ENCODE measurements at places on chromosomes 4 and X.

DNA sequence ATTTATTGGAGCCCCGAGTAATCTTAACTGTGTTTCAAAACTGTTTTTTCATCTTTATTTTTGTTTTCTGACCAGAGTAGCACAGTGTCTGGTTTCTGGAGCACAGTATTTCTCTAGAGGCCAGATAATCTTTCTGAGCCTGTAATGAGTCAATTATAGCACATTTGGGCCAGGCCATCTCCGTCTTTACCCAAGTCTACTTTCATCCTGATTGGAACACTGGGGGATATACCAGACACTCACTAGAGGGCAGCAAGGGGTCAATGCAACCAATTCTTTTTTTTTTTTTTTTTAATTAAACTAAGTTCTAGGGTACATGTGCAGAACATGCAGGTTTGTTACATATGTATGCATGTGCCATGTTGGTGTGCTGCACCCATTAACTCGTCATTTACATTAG lies 282.0 kb downstream of the ARHGAP24 start:
- DNase-seq = no peak

GRCh38 chr4:8296491-8296890 lies 26.9 kb downstream of the HTRA3 start:
- no peak for DNase-seq

GRCh38 chrX:103397707-103398106 lies 21.4 kb downstream of the BEX3 start:
- DNase-seq = no peak

DNA sequence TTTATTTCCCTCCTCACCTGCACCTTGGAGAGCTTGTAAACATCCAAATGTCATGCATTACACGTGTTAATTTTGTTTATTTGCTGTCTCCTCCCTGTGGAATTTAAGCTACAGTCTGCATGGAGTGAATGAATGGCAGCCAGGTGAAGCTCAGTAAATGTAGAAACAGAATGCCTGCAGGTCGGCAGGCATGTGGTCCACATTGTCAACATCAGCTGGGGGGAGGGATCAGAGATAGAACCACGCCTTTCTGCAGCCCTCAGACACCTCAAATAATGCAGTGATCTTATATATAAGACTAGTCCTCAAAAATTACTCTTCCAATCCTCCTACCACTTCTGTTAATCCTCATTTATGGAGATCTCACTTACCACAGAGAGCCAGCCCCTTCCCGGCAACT lies 131.2 kb upstream of the KIT start:
- DNase-seq = no peak

- no peak for DNase-seq
Observed at GRCh38 chrX:21963269-21963668, 22.8 kb downstream of the SMS start.

- DNase-seq = no peak
Observed at GRCh38 chr4:108901291-108901690, 138.4 kb upstream of the ETNPPL start.

GRCh38 chr4:173332021-173332487 lies 2.1 kb downstream of the HMGB2 start:
- no peak for DNase-seq

DNA sequence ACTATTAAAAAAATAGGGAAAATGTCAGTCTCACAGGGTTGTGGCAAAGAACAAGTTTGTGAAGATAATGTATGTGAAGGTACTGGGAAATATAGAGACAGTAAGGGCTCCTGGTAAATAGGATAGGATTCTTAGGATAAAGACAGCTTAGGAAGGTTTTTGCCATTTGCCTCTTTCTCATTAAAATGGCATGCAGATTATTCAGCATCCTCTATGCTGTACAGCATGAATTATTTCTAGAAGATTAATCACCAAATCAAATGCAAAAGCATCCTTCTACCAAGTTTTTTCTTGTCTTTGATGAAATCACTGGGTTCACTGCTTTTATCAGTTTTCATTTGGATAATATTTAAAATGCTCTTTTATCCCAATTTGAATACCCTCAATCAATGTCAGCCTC lies 142.8 kb downstream of the NDST3 start:
- DNase-seq = no peak

- no peak for DNase-seq
Observed at GRCh38 chr4:14771504-14772175, 230.6 kb upstream of the CPEB2 start.

DNA sequence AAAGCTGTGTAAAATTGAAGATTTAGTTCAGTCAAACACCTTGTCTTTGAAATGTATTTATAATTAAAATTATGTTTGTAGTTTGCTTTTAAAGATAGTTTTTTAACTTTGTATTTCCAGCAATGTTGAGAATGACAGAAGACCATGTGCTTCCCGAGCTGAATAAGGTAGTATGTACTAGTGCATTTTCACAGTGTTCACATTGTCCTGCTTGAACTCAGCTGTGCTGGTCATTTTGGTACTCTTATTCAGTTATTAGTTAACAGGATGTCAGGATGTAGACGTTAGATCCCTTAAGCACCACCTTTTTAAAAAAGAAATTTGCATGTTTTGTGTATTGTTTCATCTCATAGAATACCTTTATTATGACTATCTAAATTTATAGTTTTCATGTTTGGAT lies 28.4 kb downstream of the ANAPC4 start:
- no peak for DNase-seq

DNA sequence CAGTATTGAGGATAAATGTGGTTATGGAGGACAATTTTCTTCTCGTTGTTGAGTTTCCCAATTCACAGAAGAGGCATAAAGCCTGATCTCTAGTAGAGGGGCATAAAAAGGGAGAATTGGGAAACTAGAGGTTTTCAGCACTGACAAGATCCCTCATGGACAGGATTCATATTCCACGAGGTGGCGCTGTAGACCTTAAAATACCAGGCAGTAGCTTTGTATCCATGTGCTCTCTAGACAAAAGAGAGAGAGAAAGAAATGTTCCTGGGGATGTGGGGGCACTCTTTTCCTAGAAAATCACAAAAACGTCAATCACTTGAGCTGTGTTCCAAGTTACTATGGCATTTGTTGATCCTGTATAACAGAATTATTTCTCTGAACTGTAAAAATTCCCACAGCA lies 128.3 kb downstream of the MAGEE1 start:
- peak; percentile 30 for DNase-seq

DNA sequence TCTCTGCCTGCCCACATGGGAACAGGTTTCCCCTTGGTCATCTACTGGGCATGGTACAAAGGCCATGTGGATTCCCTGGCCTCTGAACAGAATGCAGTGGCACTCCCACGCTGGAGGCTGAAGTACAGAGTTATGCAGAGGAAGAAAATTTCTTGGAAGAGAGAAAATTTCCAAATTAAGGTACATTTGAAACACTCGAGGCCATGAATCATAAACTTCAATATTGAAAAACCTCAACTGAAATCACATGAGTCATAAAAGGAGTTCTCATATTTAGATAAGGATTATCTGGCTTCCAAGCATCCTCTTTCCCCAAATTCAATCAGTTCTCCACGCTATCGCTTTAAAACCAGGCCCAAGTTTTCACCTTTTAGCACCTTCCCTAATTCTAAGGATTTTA lies 28.1 kb upstream of the TXK start:
- no peak for DNase-seq

GRCh38 chr4:53012738-53013137 lies 150.6 kb downstream of the RASL11B start:
- no peak for DNase-seq

DNA sequence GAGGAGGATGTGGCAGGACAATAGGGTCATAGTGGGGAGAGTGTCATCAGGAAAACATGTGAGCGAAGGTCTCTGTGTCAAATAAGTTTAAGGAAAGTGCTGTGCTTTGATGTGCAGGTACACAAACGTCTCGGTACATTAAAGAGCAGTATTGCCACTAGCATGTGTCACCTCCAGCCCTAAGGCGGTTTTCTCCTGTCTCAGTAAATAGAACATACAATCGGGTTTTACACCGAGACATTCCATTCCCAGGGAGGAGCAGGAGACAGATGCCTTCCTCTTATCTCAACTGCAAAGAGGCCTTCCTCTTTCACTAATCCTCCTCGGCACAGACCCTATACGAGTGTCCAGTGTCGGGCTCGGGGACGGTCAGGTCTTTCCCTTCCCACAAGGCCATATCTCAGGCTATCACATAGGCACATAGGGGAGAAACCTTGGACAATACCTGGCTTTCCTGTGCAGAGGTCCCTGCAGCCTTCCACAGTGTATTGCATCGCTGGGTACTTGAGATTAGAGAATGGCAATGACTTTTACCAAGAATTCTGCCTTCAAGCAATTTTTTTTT lies 684.5 kb downstream of the PDHA2 start:
- no peak for DNase-seq

- no peak for DNase-seq
Observed at GRCh38 chr4:142944565-142944964, 98.5 kb upstream of the INPP4B start.

DNA sequence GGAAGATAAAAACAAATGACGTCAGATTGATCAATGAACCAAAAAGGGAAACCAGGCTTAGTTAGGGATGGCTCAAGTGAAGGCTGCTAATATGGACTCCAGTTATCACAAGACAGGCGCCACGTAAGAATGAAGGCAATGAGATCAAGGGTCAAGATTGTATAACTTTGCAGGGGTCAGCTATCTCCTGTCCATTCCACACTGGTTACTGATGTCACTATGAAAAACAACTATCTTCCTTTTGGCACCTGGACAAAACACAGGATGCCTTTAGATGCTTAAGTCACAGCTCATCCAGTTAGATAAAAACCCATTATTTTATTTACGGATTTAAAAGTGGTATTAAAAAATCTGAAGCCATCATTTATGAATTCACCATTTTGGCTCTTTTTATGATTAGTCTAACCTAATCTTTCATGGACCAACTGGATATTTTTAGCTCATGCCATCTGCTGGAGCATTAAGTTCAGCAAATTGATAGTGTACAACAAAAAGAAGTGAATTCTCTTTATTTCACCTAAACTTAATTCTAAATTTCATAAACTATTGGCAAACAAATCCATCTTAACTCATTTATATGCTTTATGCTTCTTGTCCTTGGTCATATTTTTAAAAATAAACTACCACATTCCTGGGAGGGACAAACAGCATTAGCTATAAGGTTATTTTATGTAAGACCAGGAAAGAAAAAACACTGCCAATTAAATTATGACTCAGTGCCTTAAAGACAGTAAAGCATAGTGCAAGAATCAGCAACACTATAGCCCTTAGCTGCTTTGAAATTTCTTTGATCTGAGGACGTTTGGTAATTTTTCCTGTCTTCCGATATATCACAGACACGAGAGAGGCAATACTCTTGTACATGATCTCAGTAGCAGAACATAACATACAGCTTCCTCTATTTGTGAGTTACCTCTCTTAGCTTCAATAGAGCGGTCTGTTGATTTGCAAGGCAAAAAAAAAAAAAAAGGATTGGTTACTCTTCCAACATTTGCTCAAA lies 27.0 kb downstream of the DHX15 start:
- no peak for DNase-seq

GRCh38 chrX:46381630-46382029 lies 163.6 kb downstream of the ZNF674 start:
- DNase-seq = peak; percentile 42

DNA sequence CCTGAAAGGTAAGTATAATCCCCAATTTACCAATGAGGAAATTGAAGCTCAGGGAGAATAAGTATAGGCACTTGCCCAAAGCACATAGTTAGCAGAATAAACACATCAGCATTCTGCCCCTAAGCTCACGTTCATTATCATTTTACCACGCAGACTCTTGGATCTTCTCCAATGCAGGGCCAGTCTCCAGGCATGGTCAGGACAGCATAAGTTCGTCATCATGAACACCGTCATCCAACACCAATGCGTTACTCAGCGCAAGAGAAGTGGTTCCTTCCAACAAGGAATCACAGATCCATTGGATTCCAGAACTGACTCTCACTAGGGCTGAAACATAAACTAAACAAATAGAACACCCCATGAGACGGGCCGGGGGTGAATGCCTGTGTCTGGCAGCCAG lies 86.5 kb upstream of the GPM6B start:
- no peak for DNase-seq

- no peak for DNase-seq
Observed at GRCh38 chr4:78923464-78924312, 15.6 kb downstream of the PAQR3 start.

DNA sequence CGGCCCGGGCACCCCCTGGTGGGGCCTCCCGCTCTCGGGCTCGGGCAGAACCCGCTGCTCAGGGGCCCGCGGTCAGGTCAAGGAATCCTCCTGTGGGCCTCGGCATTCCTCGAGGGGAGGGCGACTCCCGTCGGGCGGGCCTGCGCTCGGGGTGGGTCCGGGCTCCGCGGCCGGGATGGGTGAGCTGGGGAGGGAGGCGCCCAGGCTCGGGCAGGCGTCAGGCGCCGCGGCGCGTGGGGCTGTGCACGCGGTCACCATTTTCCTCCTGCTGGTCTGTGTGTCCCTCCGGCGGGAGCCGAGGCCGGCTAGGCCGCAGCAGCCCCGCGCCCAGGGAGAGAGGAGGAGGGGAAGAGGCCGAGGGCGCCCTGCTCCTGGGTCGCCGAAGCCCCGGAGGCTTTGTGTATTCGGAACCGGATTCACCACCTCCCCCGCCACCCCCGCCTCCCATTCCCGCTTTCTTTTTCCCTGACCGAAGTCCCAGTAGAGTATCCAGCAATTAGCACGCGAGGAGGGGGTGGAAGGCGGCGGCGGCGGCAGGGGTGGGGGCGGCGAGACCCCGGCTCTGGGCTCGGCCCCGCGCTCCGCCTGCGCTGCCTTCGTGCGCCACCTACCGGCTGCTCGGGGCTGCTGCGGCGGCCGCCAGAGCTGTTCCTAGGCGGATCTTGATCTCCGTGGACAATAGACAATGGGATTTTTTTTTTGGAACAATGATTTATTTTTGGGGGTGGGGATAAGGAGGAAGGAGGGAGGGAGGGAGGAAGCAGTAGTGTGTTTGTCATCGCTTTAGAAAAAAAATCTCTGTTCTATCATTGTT lies 99.0 kb upstream of the MAML3 start:
- peak; percentile 78 for DNase-seq

GRCh38 chr4:184395451-184395917 lies 78.9 kb downstream of the IRF2 start:
- no peak for DNase-seq

- no peak for DNase-seq
Observed at GRCh38 chr4:176383273-176384077, 63.7 kb downstream of the SPCS3 start.

- DNase-seq = no peak
Observed at GRCh38 chrX:29528281-29528680, 687.1 kb upstream of the MAGEB2 start.

DNA sequence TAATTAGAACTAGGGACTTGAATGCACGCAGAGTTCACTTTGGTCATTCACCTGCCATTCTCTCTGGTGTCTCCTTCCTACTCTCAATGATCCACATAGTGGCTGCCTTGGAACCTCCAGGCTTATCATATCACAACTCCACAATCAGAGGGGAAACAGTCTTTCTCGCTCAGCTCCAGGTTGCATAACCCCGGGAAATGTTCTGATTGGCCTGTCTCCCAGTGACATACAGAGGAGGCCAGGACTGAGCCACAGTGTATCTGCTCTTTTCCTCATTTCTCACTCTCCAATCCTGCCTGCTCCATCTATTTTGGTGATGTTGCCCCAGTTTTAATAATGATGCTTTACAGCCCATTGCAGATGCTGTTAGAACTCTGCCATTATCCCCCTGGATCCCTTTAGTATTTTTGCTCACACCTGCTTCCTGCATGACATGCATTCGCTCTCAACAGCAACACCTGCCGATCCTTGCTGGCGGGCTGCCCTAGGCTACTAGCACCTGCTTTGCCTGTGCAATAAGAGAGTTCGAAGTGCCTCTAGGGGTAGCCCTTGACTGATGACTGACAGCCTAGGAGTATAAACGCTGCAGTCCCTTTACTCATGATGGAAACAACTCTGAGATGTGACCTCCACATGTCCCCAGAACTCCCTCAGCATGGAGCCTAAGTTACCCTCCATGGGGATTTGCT lies 211.3 kb upstream of the RPS6KA3 start:
- no peak for DNase-seq

- DNase-seq = no peak
Observed at GRCh38 chr4:108774809-108775530, 12.1 kb upstream of the ETNPPL start.

Measured in stimulated activated CD8-positive, alpha-beta memory T cell treated with anti-CD3 and anti-CD28 coated beads, Interleukin-4, amount 100 ng/mL, for 48 hours (primary cell).